GM12865 (cell line): ENCODE measurements at places on chromosomes 16 and 17.
A peak's percentile ranks its signal among the peaks of the same experiment; 100 is the strongest.

DNA sequence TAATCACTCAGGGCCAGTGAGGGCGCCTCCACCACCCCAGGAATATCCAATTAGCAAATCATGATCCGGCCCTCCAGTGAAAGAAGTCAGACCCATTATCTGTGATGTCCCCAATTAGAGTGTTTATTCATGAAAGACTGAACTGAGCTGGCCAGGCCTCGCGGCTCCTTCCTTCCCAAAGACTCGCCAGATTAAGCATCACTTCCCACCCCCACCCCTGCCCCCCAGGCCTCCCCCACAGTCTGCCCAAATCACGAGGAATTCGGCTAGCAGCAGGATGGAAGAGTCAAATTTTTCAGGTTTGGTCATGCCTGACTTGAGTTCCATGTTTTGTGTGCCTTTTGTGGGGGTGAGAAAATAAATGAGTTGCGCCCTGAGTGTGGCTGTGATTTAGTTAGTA is 298.4 kb upstream of the SALL1 start:
- no peak for DNase-seq

- no peak for DNase-seq
Observed at GRCh38 chr16:85173981-85174751, 61.9 kb upstream of the CIBAR2 start.

GRCh38 chr16:85281181-85281580 is 168.9 kb upstream of the CIBAR2 start:
- no peak for DNase-seq

GRCh38 chr17:50604513-50604912 is 30.2 kb upstream of the ABCC3 start:
- DNase-seq, result no peak

GRCh38 chr17:82648742-82649331 is 593 bp upstream of the WDR45B start:
- no peak for DNase-seq

GRCh38 chr16:10180042-10180770 is 2.0 kb downstream of the GRIN2A start:
- no peak for DNase-seq

DNA sequence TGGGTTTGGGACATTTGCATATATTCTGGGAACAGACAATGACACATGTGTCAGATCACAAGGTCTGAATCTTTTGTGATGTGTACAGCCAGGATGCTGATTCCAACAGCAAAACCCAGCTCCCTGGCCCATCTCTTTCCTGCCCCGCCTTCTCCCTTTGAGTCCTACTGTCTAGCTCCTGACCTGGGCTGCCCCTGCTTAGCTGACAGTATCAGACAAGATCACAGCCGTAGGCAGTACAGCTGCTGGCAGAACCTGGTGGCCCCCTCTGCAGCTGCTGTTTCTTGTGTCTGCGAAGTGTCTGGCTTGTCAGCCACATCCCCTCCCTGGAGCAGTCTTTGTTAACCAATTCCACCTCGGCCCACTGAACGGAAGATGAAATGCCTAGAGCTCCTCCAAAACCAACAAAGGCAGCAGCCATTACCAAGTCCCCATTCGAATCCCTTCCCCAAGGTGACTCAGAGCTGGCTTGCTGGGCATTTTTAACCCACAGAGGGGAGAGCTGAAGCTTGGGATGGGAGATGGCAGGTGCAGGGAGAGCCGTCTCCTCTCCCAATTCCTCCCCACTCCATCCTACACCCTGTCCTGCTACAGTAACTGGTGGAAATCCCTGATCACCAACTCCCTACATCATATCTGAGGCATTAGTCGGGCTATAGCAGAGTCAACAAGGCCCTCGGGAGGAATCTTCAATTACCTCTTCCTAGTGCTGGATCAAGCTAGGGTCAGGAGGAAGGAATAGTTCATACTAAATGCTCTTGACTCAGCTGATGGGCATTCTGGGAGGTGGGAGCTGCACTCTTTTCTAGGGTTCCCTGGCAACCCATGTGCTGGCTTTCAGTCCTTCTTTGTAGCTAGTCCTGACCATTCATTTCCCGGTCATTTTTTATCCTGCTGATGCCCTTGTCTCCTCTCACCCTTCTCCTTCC is 5.8 kb downstream of the PIPOX start:
- DNase-seq, result no peak

DNA sequence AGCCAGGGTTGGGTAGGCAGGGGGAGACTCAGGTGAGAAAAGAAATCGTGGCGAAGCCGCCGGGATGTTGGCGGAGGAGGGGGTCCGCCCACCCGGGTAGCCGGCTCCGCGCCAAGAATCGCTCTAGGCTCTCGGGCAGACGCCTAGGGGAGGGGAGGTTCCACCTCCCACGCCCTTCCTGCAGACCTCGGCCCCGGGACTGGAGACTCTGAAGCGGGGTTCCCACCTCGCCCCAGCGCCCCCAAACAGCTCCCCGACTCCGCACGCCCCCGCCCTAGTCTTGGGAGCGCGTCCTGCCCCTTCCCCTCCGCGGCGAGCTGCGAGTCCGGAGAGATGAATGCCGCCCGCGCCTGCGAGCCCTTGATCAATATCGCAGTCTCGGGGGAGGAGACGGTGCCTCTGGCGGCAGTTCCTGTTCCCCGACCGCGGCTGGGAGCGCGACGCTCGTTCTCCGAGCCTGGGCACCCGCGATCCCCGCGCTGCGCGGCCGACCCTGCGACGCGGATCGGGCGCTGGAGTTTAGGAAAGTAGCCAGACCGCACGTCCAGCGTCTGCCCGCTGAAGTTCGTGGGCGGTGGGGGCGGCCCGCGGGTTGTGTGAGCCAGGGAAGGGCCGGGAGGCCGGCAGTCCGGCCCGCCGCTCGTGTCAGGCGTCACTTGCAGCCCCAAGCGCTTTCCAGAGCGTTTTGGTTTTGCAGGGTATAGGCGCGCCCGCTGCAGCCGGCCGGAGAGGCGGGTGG is 790 bp downstream of the CRHR1 start:
- no peak for DNase-seq

DNA sequence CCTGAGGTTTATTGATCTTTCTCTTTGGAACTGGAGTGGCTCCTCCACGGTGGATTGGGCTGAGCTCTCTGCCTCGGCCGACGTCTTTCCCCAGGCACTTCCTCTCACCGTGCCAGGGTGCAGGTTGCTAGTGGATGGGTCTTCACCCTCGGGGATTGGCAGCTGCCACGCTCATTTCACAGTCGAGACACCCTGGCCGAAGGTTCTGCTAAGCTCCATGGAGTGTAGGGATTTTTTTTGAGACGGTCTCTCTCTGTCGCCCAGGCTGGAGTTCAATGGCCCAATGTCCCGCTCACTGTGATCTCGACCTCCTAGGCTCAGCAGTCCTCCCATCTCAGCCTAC is 280.8 kb downstream of the SEC14L1 start:
- DNase-seq, result no peak

GRCh38 chr17:45234641-45235415 is 13.1 kb downstream of the FMNL1 start:
- DNase-seq, result peak; percentile 64

GRCh38 chr16:80337786-80338185 is 203.0 kb upstream of the DYNLRB2 start:
- DNase-seq, result no peak

DNA sequence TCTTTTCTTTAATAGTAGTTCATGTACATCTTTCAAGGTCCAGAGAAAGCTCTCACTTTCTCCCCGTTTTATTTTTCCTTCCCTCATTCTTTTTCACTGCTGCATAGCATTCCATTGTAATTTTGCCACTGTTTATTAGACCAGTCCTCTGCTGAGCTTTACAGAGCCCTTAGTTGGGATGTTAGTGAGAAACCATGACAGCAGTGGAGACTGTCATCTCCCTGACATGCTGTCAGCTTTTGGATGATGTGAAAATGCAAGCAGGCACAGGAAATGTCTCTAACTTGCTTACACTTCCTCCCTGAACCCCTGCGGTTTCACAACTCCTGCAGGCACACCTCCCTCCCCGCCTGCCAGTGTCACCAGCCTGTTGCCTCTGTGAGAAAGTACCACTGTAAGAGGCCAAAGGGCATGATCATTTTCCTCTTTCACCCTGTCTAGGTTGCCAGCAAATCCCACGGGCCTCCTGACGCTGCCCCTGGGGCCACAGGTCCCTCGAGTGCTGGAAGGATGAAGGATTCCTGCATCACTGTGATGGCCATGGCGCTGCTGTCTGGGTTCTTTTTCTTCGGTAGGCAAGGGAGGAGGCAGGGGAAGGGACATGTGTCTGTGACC is at the start of gene ITGAL:
Gene ITGAL, plus strand, starts transcription at position 415 of the 615 bp plus-strand sequence. Its CDS starts 96 bp downstream, at position 511.
- peak; percentile 95 for DNase-seq

DNA sequence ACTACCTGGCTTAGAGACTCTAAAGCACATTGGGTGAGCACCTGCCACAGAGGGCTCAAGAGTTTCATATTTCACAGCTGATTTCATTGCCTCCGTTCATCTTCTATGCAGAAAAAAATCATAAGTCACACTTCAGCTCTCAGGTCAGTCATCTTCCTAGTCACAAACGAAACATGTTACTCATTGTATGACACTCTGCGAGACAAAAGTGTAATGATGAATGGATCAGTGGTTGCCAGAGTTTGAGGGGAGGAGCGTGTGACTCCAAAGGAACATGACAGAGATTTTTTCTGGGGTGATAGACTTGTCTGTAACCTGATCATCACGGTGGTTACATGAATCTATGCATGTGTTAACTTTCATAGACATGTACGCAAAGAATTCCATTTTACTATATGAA is 195.2 kb upstream of the CNTNAP4 start:
- peak; percentile 1 for DNase-seq

GRCh38 chr16:57815987-57816745 is 13.9 kb upstream of the KIFC3 start:
- DNase-seq, result peak; percentile 55

- no peak for DNase-seq
Observed at GRCh38 chr16:83781-84615, 6.0 kb downstream of the MPG start.

DNA sequence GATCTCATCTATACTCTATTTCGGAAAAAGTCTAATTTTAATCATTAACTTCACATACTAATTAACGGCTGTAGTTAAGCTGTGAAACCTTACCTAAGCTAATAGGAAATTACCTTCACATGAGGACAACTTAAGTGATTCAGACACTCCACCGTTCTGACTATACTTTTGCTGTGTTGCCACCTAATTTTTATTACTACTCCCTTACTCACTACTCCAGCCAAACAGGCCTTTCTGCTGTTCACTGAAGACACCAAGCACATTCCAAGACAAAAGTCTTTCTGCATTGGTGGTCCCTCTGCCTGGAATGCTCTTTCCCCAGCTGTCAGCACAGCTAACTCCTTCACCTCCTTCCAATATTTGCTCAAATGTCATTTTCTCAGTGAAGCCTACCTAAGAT is 1.3 kb downstream of the CMTR2 start:
- no peak for DNase-seq

- DNase-seq, result no peak
Observed at GRCh38 chr16:28521436-28521835, 14.8 kb upstream of the IL27 start.

DNA sequence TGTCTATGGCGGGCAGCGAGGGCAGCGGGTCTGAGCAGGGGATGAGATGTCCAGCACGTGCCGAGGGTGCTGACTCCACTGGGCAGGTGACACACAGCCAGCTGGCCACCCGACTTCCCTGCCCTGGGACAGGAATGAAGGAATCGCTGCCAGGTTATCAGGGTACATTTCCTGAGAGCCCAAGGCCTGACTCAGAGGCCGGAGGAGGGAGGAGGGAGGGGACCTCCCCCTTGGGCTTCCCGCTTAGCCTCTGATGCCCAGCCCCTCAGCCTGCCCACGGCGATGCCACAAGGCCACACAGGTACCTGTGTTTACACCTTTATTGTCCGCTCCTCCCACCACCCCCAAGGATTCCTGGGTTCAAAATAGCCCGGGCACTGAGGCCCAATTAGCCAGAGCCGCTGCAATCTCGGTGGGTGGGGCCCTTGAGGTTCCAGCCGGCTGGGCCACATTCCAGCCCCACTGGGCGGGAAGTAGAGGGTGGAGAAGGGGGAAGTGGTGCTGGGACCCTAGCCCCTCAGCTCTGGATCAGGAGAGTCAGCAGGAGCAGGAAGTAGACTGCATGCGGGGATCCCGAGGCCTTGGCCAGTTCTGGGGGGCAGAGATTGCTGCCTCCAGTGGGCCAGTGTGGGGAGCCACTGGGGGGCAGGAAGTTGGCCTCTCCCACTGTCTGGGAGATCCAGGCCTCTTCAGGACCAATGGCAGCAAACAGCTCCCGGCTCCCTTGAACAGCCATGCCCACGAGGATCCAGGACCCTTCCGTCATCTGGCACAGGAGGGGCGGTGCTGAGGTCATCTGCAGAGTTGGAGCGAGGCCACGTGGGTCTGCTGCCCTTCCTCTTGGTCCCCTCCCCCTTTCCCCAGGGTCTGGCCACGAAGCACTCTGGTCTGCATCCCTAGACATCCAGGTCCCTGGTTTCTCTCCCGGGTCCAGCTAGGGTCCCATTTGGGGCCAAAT is 3.4 kb upstream of the PRSS8 start:
- DNase-seq, result no peak

GRCh38 chr16:71853413-71853812 is 7.6 kb downstream of the ATXN1L start:
- DNase-seq, result peak; percentile 88

DNA sequence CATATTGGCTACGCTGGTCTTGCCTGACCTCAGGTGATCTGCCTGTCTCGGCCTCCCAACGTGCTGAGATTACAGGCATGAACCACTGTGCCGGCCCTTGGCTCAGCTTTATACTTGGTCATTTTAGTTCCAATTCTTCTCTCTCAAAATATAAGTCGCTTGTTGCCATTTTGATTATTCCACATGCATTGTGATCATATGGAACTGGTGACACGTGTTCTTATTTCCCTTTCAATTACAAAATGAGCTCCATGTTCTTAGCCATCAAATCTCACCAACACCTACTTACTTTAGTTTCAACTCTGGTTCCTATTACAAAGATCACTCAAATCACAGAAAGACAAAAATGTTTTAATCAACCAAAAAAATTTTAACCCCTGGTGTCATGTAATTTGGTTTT is 1711.7 kb downstream of the TP53TG3F start:
- DNase-seq, result no peak

DNA sequence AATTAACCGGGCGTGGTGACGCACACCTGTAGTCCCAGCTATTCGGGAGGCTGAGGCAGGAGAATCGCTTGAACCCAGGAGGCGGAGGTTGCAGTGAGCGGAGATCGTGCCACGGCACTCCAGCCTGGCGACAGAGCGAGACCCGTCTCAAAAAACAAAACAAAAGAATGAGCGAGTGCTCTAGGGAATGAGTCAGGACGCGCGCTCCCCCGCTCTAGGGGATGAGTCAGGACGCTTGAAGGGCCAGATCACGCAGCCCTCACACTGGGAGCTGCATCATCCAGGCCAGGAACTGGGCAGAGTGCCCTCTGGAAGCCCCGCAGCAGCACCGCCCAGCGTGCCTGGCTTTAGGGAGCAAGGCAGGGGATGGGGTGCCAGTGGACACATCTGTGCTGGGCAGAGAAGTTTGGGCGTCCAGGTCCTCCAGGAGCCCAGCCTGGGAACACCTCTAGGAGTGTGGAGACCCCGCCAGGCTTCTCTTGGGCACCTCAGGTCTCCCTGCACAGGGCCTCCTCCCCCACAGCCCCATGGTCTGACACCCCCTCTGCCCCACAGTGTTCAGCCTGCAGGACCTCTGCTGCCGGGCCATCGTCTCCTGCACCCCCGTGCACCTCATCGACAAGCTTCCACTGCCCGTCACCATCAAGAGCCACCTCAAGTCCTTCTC is 3.9 kb upstream of the WFIKKN1 start:
- DNase-seq, result no peak
